Mononuclear cell (primary cell): ENCODE measurements at places on chromosomes 11 and 22. TPM values are rescaled to one million over a fixed set of nuclear protein-coding genes. Genes with fewer than 3 reads are reported as not detected.

Gene BMAL1
- total RNA-seq = 89.9 TPM

Gene DEUP1
- total RNA-seq = not detected

Gene MMP8
- total RNA-seq = 0.10 TPM

Gene KRTAP5-11
- total RNA-seq = not detected

Gene TSPAN32
- 21.6 TPM for total RNA-seq

Gene GGT1
- total RNA-seq = 8.8 TPM

Gene CARS1
- 17.8 TPM for total RNA-seq

Gene OR4B1
- total RNA-seq = not detected

Gene ZNF215
- 0.52 TPM for total RNA-seq

Gene SERPING1
- total RNA-seq = 2.4 TPM

Gene ARHGAP8
- 5.4 TPM for total RNA-seq
